ENCODE measurements at places on chromosomes 6 and 20.

- no peak for DNase-seq
Observed at GRCh38 chr6:97067045-97067444, 142.5 kb downstream of the KLHL32 start.

GRCh38 chr6:165146456-165146855 is 162.9 kb downstream of the C6orf118 start:
- no peak for DNase-seq

GRCh38 chr6:45112711-45113110 is 215.4 kb upstream of the RUNX2 start:
- no peak for DNase-seq

DNA sequence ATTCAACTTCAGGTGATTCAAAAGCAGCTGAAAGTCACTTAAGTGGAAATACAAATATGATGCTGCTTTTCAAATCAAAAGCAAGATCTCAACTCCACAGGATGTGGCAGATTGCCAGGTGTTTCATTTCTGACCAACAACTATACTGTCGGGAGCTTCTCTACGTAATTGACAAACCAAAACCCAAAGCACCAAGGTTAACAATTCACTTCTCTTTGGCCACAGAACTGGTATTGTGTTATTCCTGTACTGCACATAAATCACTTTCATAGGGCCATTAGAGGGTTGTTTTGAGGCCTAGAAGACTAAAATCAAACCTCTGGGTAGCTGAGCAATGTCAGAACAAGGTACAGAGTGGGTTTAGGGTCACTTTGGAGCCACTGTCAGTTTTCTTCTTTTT is 169.7 kb downstream of the HAO1 start:
- no peak for DNase-seq

- no peak for DNase-seq
Observed at GRCh38 chr6:63245420-63245819, 34.2 kb downstream of the FKBP1C start.

DNA sequence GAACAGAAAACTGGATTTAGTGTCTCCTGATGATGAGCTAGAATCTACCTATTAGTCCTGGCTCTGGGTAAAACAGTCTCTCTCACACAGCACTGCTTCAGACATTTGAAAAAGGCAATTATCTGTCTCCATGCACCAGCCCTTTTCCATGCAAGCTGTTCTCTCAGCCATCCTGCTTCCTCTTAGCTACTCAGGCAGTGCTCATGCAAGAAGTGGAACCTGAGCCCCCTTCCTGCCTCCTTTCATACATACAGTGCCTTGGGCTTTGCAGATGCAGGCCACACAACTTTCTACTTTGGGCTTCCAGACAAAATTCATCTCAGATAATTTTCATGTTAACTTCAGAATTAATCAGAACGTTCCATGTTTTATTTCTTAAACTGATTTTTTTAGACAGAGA is 151.3 kb downstream of the RALGAPA2 start:
- no peak for DNase-seq

DNA sequence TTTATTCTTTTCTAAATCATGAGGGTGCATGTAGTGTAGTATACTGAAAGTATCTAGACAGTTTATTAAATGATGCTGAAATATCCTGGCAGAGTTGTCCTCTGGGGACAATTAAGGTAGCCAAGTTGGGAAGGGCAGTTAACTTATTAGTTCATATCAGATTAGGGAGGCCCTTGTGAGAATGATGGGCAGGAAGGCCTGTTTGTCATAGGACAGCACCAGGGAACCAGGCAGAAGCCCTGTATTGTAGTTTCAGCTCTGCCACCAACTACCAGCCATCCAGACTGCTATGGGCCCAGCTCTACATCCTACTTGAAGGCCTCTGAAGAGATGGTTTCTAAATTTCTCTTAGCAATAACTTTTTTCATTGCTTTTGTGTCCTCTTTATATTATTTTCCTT is 4.0 kb downstream of the MYLIP start:
- peak; percentile 27 for DNase-seq

- no peak for DNase-seq
Observed at GRCh38 chr20:39468703-39469102, 506.6 kb downstream of the DHX35 start.

- no peak for DNase-seq
Observed at GRCh38 chr6:146544616-146545182, 1.1 kb downstream of the RAB32 start.

GRCh38 chr6:27296106-27296783 is 15.8 kb downstream of the POM121L2 start:
- no peak for DNase-seq

DNA sequence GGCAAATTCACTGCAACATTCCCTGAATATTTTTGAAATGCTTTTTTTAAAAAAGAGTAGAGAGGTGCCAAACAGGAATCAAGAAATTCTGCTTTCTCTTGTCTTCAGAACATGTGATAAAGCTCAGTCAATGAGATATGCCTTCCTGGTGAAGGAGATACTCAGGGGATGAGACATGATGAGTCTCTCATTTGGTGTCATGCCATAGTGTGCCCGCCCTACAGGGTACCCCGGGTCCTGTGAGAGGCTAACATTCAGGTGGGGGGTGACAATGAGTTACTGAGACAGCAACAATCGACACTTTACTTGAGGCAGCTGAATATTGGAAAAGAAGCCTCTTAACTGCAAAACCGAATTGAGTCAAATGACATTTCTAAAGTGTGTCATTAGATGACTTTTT is 6.7 kb downstream of the CCR6 start:
- DNase-seq = no peak

DNA sequence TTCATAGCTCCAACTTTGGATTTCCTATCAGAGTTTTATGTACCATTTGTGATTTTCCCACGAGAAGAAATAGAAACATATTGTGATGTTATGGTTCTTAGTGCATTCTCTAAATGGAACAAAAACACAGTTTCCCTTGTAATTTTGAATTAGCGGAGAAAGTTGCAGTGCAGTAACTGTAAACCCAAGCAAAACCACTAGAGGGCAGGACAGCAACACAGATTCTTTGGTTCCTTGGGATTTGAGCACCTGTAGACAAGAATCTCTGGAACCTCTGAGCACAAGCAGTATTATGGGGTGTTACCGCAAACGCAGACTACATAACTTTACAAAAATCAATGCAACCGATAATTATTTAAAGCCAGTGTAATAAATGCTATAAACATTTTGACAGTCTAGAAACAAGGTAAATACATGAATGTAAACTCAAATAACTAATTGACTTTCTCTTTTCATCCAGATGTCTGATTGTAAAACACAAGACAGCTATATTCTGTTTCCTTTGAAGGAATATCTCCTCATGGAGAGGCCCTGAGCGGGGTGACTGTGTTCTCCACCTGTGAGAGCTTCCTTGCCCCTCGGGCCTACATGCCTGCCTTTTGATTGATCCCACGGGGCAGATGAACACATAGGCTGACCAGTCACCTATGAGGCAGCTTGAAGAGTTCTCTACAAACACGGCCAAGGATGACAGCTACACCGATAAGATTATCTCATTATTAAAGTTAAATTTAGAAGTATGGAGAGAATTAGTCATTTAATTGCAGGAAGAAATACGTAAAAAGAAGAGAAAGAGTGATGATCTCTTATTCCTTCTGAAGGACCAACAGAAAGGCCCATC is 67.5 kb upstream of the COL21A1 start:
- DNase-seq = no peak

DNA sequence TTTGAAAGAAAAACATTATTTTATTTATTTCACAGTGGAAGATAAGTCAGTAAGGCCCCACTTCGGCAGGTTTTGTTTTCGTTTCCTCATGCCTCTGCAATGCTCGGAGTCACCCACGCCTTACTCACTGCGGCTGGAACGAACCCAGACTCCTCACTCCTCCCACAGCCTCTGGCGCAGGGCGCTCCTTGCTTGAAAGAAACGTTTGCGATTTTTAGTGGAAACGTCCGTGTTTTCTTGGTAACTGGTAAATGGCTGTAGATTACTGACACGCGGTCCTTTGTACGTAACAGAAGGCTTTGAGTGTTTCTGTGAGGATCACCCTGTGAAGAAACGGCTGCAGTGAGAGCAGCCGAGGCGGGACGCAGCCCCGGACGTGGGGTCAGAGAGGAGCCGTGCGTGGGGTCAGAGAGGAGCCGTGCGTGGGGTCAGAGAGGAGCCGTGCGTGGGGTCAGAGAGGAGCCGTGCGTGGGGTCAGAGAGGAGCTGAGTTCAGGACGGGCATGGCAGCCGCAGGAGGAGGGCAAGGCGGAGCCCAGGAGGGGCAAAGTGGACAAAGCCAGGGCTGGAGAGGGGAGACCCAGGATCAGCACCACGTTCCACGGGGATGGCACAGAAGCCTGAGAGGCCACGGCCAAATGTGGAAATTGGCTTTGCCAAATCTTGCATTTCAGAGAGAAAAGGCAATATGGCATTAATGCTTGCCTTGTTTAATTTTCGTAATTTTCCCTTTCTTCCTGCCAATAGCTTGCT is 198.6 kb upstream of the THBS2 start:
- DNase-seq = no peak

DNA sequence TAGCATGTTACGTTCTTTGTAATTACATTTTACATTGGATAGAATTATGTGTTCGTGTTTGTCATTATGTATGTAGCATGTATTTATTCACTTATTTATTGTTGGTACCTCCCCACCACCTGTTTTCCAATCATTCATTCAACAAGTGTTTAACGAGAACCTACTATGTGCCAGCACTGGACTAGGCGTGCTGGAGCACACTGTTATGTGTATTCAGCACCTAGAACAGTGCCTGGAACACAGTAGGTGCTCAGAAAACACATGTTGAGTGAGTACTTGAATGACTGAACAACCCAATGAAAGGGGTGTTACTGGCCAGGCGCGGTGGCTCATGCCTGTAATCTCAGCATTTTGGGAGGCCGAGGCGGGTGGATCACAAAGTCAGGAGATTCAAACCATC is 11.3 kb downstream of the ETV7 start:
- DNase-seq = no peak

DNA sequence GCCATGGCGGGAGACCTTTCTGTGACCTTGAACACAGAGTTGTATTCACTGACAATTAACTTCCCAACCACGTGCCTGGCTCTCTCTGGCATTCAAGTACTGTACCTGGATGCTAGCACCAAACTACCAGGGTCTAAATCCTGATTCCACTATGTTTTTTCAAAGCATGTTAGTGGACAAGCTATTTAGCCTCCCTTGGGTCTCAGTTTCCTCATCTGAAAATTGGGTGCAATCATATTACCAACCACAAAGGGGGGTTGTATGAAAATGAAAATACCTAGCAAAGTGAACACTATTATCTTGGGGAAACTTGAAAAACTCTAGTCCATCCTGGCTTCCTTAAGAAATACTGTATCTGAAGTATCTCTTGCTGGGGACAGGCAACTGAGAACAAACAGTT is 308.7 kb upstream of the SGK1 start:
- DNase-seq = no peak

DNA sequence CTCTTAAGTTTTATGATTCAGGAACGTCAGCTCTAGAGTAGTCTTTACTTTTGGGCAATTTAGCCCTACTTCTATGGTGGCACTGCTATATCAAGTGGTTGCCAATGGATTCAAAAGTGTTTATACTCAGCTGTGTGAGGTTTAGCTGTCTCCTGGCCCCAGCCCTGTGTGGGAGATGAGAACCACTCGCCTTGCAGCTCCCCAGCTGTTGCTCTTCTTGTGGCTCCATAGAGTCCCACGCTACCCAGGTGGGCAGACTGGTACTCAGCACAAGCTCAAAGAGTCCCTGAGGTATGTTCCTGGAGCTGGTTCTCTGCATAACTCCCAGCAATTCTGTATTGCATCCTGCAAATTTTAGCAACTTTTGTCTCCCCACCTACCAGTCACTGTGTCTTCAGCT is 59.6 kb downstream of the C6orf118 start:
- DNase-seq = no peak

DNA sequence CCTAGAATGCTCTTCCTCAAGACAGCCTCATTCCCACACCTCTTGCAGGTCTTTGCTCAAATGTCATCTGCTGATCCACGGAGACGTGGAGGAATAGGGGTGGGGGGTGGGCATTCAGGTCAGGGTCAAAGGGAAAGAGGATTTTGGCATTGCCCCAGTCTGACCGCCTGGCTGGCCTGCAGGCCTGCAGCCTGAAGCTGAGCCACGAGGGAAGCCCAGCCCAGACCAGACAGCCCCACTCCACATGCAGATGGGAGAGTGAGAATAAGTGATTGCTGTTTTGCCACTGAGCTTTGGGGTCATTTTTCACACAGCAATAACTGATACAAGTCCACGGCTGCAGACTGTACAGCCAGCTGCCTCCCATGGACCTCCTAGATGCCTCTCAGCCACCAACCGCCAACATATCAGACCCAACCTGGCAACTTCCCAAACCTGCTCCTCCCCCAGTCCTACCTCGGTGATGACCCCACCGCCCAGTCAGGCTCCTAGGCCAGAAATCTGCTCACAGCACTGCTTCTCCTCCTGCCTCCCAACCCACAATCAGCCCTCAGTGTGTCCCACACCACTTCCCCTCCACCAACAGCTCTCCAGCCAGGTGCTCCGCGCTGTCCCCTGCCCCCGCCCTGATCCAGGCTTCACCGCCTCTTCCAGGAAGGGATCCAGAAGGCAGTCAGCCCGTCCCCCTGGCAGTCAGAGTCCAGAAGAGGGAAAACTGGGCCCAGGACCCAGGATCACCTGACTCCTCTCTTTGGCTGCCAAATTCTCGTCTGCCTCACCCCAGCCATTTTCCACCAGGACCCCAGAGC is 14.0 kb downstream of the KIAA1755 start:
- DNase-seq = no peak

GRCh38 chr6:158565122-158565429 is 5.2 kb downstream of the TMEM181 start:
- no peak for DNase-seq

- peak; percentile 24 for DNase-seq
Observed at GRCh38 chr6:2900821-2901644, 2.1 kb downstream of the SERPINB9 start.

GRCh38 chr20:59184880-59185447 is 21.3 kb downstream of the ZNF831 start:
- no peak for DNase-seq

GRCh38 chr6:106199998-106200397 is 113.9 kb downstream of the PRDM1 start:
- no peak for DNase-seq

GRCh38 chr6:143811501-143812157 is 31.5 kb upstream of the LTV1 start:
- no peak for DNase-seq

DNA sequence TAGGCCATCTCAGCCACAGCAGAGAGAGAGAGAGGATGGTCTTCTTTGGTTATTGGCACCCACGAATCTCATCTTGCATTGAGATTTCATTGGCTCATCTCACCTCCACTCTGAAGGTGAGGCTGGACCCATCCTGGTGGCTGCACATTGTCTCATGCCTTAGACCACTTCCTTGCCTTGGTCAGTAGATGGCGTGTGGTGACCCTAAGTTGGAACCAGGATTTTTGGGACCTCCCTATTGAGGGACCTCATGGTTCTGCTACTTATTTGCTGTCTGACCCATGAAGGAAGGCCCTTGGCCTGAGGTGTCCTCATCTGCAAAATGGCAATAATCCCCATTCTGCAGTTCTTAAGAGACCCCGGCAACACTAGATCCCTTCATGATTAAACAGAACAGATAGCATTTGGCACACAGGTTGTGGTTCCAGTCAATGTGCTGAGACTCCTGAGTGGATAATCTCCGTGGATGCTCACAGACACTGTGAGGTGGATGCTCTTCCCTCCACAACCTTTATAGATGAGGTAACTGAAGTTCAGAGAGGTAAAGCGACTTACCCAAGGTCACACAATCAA is 21.5 kb upstream of the AAR2 start:
- DNase-seq = peak; percentile 26

GRCh38 chr6:2784061-2784460 is 18.9 kb downstream of the WRNIP1 start:
- no peak for DNase-seq

- no peak for DNase-seq
Observed at GRCh38 chr6:1499777-1500176, 109.9 kb upstream of the FOXC1 start.
